Muscle of leg (tissue), 16 donors: ENCODE measurements at places on chromosomes 2 and 18. TPM values are rescaled to one million over a fixed set of nuclear protein-coding genes. Genes with fewer than 3 reads are reported as not detected.

Gene DSG1
- not detected for polyA plus RNA-seq

- no peak for DNase-seq
These were observed 27.9 kb upstream of the RPE start for GRCh38 chr2:209974576-209974975.

Gene MBOAT2
- 61.7 TPM for polyA plus RNA-seq

DNA sequence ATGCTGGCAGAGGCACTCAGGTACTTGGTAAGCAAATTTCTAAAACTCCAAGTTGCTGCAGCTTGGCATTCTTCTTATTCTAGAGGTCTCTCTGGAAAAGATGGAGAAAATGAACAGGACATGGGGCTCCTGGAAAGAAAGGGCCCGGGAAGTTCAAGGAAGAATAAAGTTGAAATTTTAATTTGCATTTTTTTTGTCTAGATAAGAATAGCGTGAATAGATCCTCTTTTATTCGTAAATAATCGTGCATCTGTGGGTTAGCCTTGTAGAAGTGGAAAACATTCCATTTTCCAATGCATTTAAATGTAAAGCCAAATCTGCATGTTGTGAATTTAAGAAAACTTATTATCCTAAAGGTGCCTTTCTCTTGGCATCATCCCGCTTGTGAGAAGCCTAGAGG is 61.0 kb downstream of the TNFRSF11A start:
- DNase-seq, result no peak

Gene ZNF521
- 41.6 TPM for polyA plus RNA-seq
